Activated T-cell treated with anti-CD3 and anti-CD28 coated beads, Interleukin-2, amount 50 U/mL, for 72 hours (primary cell): ENCODE measurements at places on chromosomes 4 and X. TPM values are rescaled to one million over a fixed set of nuclear protein-coding genes. Genes with fewer than 3 reads are reported as not detected.

The TKTL2 gene
- not detected for total RNA-seq

The CT47B1 gene
- total RNA-seq = not detected

The RRH gene
- not detected for total RNA-seq

The REELD1 gene
- total RNA-seq = 0.97 TPM

The TCEAL7 gene
- not detected for total RNA-seq

GRCh38 chrX:71504346-71504745 lies 28.6 kb upstream of the OGT start:
- no peak for DNase-seq

- no peak for DNase-seq
These were observed 21.1 kb upstream of the PDS5A start for GRCh38 chr4:39998659-39999345.

DNA sequence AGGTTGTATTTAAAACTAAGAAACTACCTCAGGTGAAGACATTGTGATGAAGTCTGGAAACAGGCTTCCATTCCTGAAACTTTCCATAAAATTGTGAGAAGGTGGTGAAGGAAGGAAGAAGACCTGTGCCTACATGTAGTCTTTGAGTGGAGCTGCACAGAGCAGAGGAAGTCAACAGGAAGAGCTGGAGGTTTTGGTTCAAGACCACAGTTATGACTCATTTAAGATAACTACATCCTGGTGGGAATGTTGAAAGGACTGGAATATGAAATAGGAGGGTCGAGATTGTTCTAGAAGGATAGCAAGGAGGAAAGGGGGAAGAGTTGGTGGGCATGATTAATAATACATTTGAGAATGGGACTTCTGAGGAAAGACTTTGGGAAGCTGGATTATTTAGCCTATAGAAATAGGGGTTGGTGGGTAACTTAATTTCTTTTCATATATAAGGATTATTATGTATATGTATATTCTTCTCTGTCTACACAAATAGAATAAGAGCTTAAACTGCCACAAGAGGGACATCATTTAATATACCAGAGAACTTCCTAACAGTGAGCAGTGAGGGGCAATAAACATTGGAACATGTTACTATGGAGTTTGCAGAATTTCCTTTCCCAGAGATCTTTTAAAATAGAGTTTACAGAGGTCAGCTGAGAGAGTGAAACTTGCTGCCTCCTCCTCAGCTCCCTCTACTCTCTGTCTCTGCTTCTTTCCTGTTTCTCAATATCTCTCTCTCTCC lies 23.5 kb downstream of the AWAT2 start:
- no peak for DNase-seq

DNA sequence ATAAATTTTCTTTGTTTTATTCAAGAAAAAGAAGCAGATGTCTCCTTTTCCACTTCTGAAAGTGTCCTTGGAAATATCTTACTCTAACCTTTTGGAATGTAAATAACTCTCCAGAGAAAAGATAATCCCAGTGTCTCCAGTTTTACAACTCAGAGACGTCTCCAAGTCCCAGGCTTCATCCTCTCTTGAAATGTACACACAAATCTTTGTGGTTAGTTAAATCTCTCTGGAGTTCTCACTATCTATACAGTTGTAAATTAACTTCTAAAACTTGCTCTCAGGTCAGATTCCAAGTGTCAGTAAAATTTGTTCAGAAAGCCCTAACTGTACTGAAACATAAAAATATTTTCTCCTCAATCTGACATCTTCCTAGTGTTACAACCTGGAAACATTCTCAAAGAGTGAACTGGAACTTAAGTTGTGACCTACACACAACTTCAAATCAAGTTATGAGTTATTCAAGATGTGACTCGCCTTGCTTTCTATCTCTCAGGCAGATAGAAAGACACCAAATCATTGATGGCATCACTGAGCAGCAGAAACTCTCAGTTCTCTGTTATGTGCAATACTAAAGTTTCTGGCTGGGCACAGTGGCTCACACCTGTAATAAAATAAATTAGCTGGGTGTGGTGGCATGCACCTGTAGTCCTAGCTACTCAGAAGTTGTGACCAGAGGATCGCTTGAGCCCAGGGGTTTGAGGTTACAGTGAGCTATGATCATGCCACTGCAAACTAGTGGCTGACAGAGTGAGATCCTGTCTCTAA lies 284.2 kb downstream of the RCHY1 start:
- no peak for DNase-seq

DNA sequence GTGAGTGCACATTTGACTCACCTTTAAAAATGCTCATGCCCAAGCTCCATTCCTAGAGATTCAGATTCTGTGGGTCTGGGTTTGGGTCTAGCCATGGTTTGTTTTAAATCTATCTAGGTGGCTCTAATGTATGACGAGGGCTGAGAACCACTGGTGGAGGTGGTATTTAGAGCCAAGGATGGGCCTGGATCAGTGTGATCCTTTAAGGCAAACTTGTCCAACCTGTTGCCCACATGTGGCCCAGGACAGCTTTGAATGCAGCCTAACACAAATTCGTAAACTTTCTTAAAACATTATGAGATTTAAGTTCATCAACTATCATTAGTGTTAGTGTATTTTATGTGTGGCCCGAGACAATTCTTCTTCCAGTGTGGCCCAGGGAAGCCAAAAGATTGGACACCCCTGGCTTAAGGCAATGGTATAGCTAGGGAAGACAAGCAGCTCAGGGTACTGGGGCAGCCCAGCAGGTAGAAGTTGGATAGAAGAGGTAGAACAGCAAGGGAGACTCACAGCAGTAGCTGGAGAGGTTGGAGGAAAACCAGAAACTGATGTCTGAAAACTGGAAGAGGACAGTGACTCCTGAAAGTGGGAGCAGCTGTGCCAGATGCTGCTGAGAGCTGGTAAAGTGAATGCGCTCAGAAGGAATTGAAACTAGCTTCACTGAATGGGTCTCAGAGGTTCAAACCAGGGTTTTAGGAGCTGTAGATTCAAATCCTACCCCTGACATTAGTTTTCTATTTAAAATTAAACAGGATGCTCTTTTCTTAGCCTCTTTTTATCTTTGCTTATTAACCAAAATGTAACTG lies 18.2 kb downstream of the ADD1 start:
- DNase-seq = no peak

- no peak for DNase-seq
These were observed 734.3 kb downstream of the STIM2 start for GRCh38 chr4:27594922-27595321.
